ENCODE measurements at places on chromosomes 1 and 21.

DNA sequence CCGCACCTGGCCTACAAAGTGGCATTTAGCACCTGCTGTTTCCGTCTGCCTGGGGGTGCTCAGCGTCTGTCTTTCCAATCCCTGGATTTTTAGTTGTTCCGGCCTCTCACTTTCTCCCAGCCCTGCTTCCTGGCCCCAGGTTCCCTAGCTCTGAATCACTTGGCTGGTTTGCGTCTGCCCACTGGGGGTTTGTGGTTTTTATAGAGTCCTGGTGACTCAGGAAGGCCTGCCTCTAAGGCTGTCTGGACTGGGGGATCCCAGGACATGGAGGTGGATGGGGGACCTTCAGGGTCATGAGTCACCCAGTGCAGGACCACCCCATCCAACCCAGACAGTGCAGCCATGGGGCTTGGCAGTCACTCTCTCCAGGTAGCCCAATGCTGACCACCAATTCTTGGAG lies 53.5 kb downstream of the MRPL37 start:
- DNase-seq = peak; percentile 93

GRCh38 chr1:198845271-198845670 lies 206.4 kb downstream of the PTPRC start:
- no peak for DNase-seq

GRCh38 chr1:85171721-85172120 lies 29.1 kb downstream of the SYDE2 start:
- DNase-seq = no peak

DNA sequence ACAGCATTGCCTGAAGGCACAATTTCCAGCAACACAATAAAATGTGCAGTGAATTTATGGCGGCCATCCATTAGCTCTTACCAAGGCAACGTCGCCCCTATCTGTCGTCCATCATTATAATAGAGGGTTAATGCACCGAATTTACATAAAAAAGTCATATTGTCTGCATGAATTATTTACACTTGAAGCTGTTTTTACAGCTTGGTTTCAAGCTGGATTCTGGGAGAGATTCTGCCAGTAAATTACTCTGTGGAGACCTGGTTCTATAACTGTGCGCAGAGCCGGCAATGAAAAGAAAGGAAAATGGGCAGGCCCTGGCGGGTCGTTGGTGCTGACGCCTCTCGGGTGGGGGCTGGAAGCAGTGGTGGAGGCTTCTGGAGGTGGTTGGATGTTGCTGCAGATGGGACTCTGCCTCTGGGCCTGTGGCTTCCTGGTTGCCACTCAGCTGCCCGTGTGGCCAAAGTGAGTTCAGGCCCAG lies 48.9 kb upstream of the POU3F1 start:
- DNase-seq = no peak

- DNase-seq = peak; percentile 60
These were observed 15.0 kb downstream of the NES start for GRCh38 chr1:156662005-156662799.

Measured in cardiac fibroblast (primary cell).